B cell (primary cell): ENCODE measurements at places on chromosomes 2 and 18. TPM values are rescaled to one million over a fixed set of nuclear protein-coding genes. Genes with fewer than 3 reads are reported as not detected.

LYPD6 gene
- polyA plus RNA-seq, result not detected in 2 replicates

PRKAG3 gene
- polyA plus RNA-seq, result not detected in 2 replicates

AKAIN1 gene
- not detected in 2 replicates for polyA plus RNA-seq

ZNF521 gene
- polyA plus RNA-seq, result 0.04 TPM in 1 of 2 replicates, not detected in the other

NOL4 gene
- not detected in 2 replicates for polyA plus RNA-seq

PPP1R1C gene
- polyA plus RNA-seq, result not detected in 2 replicates

ELAC1 gene
- 3.8 and 4.5 TPM in 2 replicates for polyA plus RNA-seq

PRSS56 gene
- polyA plus RNA-seq, result not detected in 2 replicates

SERPINB3 gene
- not detected in 2 replicates for polyA plus RNA-seq

IL1R1 gene
- 0.14 TPM in 1 of 2 replicates, not detected in the other for polyA plus RNA-seq

NTSR2 gene
- not detected in 2 replicates for polyA plus RNA-seq

NCL gene
- polyA plus RNA-seq, result 25.8 and 69.8 TPM in 2 replicates

DSEL gene
- polyA plus RNA-seq, result 0.10 and 0.25 TPM in 2 replicates

CLK1 gene
- 579 and 901 TPM in 2 replicates for polyA plus RNA-seq

CRACDL gene
- not detected in 2 replicates for polyA plus RNA-seq

GMCL1 gene
- 6.0 and 9.6 TPM in 2 replicates for polyA plus RNA-seq

KIF5C gene
- polyA plus RNA-seq, result 1.9 and 3.3 TPM in 2 replicates

SLC66A2 gene
- 45.1 and 51.9 TPM in 2 replicates for polyA plus RNA-seq

CFAP65 gene
- not detected in 2 replicates for polyA plus RNA-seq

DYNAP gene
- polyA plus RNA-seq, result not detected in 2 replicates

TTN gene
- 1.0 and 1.7 TPM in 2 replicates for polyA plus RNA-seq

MAPK4 gene
- not detected in 2 replicates for polyA plus RNA-seq

DLGAP1 gene
- polyA plus RNA-seq, result 0.61 TPM in 1 of 2 replicates, not detected in the other

CYP27A1 gene
- polyA plus RNA-seq, result 0.25 and 1.1 TPM in 2 replicates

HAAO gene
- 6.2 and 6.4 TPM in 2 replicates for polyA plus RNA-seq

SERPINB4 gene
- not detected in 2 replicates for polyA plus RNA-seq

LINC00305 gene
- not detected in 2 replicates for polyA plus RNA-seq

SOWAHC gene
- 0.28 and 0.40 TPM in 2 replicates for polyA plus RNA-seq

IL1F10 gene
- not detected in 2 replicates for polyA plus RNA-seq

EPB41L3 gene
- polyA plus RNA-seq, result 0.42 and 0.58 TPM in 2 replicates

CAB39 gene
- polyA plus RNA-seq, result 21.7 and 31.2 TPM in 2 replicates

ZAP70 gene
- polyA plus RNA-seq, result 20.5 and 61.5 TPM in 2 replicates

HOXD3 gene
- polyA plus RNA-seq, result not detected in 2 replicates

MTCL1 gene
- polyA plus RNA-seq, result 2.7 and 4.1 TPM in 2 replicates

IL36G gene
- polyA plus RNA-seq, result not detected in 2 replicates

UGT1A5 gene
- not detected in 2 replicates for polyA plus RNA-seq

FBXO48 gene
- 1.5 and 1.8 TPM in 2 replicates for polyA plus RNA-seq

ABCB11 gene
- not detected in 2 replicates for polyA plus RNA-seq

CD207 gene
- not detected in 2 replicates for polyA plus RNA-seq

RGPD4 gene
- polyA plus RNA-seq, result not detected in 2 replicates

RAB31 gene
- polyA plus RNA-seq, result 14.0 and 15.5 TPM in 2 replicates
